A549 treated with CpdA at 1 μM for 4 hours (cell line): ENCODE measurements at places on chromosomes 16 and 17. TPM values are rescaled to one million over a fixed set of nuclear protein-coding genes. Genes with fewer than 3 reads are reported as not detected.

Gene NPIPB8
- total RNA-seq: 0.49 to 0.97 TPM in 2 of 5 replicates, not detected in the others

Gene ARHGAP44
- total RNA-seq: 2.3 to 3.4 TPM (median 3.2 TPM) in 5 replicates

Gene EVI2B
- 0.11 to 0.17 TPM (median 0.14 TPM) in 4 of 5 replicates, not detected in the other for total RNA-seq

Gene HOXB5
- 1.8 to 2.8 TPM (median 2.4 TPM) in 5 replicates for total RNA-seq

Gene DNAAF1
- total RNA-seq: 0.09 to 0.50 TPM (median 0.19 TPM) in 5 replicates

Gene STRADA
- 25.8 to 28.1 TPM (median 25.9 TPM) in 5 replicates for total RNA-seq

Gene GOSR1
- 33.2 to 55.0 TPM (median 36.0 TPM) in 5 replicates for total RNA-seq

Gene SNN
- total RNA-seq: 7.3 to 9.7 TPM (median 8.9 TPM) in 5 replicates

Gene GALR2
- total RNA-seq: 0.77 to 1.7 TPM (median 1.4 TPM) in 5 replicates

Gene KRT33B
- 0.05 to 0.13 TPM (median 0.10 TPM) in 3 of 5 replicates, not detected in the others for total RNA-seq

Gene EME1
- 14.7 to 16.8 TPM (median 15.6 TPM) in 5 replicates for total RNA-seq

Gene PRPSAP2
- total RNA-seq: 45.2 to 47.9 TPM (median 46.2 TPM) in 5 replicates

Gene PFN1
- 2,321 to 2,833 TPM (median 2,776 TPM) in 5 replicates for total RNA-seq

Gene MT1A
- 11.0 to 18.4 TPM (median 16.2 TPM) in 5 replicates for total RNA-seq

Gene GAS7
- total RNA-seq: 0.21 to 0.57 TPM (median 0.43 TPM) in 5 replicates

Gene ACE
- 0.36 to 0.72 TPM (median 0.55 TPM) in 5 replicates for total RNA-seq

Gene AANAT
- total RNA-seq: 0.25 to 0.50 TPM (median 0.31 TPM) in 4 of 5 replicates, not detected in the other

Gene NRN1L
- total RNA-seq: 0.17 to 0.29 TPM in 2 of 5 replicates, not detected in the others
